Left renal cortex interstitium (tissue), 4 donors: ENCODE measurements at places on chromosomes 5 and 9.

DNA sequence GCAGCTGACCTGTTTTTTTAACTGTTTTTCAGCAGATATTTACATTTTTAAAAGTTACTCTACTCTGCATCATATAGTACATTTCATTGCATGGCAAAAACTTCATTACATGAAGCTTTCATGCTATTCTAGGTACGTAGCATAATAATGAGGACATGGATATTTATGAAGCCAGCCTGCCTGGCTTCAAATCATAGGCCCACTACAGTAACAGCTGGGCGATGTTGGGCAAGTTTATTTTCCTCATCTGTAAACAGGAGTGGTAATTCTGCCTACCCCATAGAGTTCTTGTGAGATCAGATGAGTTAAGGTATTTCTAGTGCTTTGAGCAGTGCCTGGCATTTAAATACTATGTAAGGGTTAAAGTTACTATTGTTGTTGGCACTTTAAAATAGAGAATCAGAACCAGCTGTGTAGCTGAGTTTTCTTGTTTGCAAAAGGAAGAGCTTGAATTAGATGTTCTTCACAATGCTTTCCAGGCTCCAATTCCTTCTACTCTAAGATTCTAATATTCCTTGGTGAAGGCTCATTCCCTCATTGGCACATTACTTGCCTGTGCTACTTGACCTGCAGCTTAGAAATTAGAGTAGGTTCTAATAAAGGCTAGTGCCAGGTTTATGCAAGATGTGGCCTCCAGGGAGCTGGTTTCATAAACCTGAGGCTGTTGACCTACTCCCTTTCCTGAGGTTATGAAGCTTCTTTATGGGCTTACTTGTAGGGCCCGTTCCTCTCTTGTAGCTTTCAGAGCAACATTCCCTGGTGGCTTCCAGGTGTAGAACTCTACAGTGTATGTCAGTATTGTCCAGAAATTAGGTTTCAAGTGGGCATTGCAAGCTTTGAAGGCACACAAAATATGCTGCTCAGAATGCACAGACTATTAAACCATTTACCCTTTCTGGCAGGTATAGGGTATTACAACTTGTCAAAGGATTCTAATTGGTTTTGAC lies 14.5 kb downstream of the ANP32B start:
- DNase-seq, result no peak

- no peak for DNase-seq
Measured at GRCh38 chr5:171157775-171158174, 151.3 kb upstream of the TLX3 start.

DNA sequence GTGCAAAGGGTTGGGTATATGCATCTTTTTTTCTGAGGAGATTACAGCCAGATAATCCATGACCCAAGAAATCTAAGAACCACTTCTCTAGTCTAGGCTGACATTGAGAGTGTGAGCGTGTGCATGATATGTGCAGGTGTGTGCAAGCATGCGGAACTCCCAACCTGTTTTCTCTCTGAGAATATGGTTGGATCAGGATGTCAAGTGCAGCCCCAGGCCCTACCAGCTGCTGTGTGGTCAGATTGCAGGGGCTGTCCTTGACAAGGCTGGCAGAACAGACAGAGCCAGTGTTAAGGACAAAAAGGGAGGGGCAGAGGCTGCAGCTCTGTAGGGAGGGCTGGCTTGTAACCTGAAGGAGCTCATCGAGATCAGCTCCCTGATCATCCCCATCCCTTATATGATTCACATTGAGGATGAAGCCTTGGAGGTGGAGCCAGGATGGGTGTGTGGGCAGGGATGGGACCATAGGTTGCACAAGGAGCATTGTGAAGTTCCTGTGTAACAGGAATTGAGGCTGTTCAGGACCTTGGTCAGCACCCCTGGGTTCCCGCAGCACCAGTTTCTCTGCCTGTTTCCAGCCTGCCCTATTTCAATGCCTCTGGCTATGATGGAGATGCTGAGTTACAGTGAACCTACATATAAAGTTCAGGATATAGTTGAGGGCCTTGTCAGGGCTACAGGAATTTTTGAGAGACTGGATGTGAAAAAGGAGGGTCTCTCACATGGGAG lies 52.6 kb upstream of the ARAP3 start:
- DNase-seq, result no peak

- DNase-seq, result no peak
Measured at GRCh38 chr9:109542922-109543321, 44.8 kb upstream of the PTPN3 start.

GRCh38 chr5:35974570-35974969 lies 16.6 kb downstream of the UGT3A1 start:
- DNase-seq, result no peak

DNA sequence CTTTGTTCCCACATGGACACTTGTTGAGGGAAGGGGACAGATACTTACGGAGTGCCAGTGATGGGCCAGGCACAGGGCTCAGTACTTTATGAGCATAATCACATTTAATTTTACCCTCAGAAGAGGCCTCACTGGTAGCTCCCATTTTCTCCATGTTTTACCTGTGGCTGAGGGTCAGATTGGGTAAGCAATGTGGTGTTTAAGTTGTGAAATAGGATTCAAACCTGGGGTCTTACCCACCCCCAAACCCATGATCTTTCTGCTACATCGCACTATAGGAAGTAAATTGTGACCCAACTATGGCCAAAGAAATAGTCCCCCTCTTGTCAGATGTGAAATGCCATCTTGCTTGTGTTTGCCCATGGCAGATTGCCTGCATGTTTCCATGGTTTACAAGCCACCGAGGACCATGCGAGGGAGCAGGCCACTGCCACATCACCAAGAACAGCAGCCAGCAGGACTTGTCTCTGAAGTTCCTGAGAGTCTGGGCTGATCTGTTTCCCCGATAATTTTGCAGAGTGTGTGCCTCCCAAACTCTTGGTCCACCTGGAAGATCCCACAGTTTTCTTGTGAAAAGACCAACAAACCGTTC lies 95.4 kb downstream of the MACROH2A1 start:
- DNase-seq, result no peak

GRCh38 chr9:85600675-85601263 lies 141.0 kb downstream of the AGTPBP1 start:
- no peak for DNase-seq

DNA sequence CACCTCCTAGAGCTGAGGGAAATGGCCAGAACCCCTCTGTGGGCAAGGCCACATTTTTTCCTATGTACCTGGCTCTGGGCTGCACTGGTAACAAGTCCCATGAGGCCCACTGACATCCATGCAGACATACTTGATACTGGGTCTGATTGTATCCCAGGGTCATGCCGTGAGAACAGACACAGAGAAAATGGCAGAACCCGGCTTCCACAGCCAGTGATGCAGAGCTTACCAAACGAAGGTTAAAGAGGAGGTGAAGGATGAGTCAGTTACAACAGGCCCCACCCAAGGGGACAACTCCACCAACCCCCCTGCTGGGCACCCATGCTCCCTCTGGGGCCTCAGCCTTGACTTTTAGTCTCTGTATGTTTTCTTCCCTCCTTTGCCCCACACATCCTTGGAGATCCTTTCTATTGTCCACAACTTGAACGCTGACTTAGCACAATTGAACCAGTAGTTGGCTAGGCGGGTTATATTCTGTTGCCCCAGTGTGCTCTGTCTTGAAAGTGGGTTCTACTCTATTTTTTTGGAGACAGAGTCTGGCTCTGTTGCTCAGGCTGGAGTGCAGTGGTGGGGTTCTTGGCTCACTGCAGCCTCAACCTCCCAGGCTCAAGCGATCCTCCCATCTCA lies 93.5 kb downstream of the DAP start:
- DNase-seq, result no peak

DNA sequence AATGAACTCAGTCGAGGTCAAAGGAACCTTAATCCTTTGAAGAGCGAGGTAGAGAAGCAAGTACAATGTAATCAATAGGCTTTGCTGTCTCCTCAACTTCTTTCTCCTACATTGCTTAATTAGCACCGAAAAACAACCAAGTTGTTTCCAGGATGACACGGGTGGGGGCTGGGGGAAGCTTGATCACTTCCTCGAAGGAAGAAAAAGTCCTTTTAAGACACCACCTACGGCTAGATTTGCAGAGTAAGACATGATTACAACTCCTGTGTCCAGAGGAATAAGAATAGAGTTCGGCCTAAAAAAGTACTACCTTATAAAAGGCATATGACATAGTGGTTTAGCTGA lies 811 bp upstream of the ARRDC3 start:
- no peak for DNase-seq

DNA sequence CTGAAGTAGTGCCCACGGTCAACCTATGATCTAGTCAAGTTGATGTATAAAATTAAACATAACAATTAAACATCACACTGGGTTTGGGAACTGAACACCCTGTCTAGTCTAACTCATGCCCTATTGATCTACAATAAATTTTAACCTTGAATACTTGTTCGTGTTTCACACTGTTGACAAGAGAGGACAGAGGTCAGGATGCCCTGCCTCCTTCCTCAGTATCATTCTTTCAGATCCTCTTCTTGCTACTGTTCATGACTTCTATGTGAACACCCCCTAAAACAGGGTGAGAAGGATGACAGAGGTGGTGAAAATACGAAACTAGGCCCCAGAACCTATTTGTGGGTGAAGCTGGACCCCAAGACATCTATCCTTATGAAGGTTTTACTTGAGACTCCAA lies 8.1 kb upstream of the MAT2B start:
- no peak for DNase-seq

GRCh38 chr5:138705567-138705966 lies 47.7 kb upstream of the CTNNA1 start:
- no peak for DNase-seq

DNA sequence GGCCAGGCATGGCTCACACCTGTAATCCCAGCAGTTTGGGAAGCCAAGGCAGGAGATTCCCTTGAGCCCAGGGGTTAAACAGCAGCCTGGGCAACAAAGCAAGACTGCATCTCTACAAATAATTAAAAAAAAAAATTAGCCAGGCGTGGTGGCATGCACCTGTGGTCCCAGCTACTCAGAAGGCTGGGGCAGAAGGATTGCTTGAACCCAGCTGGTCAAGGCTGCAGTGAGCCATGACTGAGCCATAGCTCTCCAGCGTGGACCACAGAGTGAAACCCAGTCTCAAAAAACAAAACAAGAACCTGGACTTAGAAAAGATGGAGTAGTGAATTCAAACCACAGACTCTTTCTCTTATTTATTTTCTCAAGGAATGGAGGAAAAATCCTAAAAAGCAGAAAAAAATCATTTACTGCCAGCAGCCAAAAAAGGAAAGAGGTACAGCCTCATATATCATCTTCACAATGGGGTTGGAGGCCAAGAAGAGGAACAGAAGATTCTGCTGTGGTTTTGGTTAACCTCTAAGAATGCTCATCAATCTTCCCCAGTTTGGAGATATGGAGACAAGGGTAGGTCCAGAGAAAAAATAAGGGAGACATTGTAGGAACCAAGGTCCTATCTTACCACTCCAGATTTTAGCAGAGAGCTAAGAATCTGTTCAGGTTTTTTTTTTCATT lies 40.0 kb upstream of the MYO10 start:
- no peak for DNase-seq

DNA sequence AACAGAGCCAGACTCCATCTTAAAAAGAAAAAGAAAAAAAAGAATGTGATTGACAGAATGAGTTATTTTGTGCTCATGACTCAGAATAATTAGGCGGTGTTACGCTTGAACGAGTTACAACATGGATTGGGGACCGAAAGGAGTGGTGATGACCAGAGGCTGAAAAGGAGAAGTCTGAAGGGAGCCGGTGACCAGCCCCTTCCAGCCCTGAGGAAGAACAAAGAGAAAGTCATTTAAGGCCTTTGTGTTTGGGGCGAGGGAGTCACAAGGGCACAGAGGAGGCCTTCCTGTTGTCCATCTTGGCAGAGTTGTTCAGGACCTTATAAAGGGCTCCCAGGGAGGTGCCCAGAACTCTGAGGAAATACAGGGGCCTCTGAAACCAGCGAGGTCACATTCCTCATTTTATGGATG lies 131.6 kb downstream of the GOLPH3 start:
- no peak for DNase-seq

- no peak for DNase-seq
Measured at GRCh38 chr9:21688108-21689102, 114.0 kb upstream of the MTAP start.

DNA sequence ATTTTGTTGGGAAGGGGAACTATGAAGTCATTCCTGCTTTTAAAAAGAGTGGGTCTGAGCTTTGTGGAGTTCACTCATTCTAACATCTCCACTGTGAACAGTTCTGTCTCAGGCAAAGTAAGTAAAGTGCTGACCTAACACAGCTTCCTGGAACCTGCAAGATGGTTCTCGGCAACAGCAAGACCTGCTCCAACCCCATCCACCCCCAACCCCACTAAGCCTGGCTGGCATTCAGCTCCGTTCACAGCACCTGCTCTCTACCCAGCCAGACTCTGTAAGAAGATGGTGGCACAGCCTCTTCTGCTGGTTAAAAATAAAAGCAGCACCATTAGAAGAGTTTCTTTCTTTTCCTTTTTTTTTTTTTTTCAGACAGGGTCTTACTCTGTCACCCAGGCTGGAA lies 42.0 kb downstream of the EPB41L4B start:
- no peak for DNase-seq

- DNase-seq, result no peak
Measured at GRCh38 chr5:149840226-149840825, 104.3 kb downstream of the PDE6A start.

DNA sequence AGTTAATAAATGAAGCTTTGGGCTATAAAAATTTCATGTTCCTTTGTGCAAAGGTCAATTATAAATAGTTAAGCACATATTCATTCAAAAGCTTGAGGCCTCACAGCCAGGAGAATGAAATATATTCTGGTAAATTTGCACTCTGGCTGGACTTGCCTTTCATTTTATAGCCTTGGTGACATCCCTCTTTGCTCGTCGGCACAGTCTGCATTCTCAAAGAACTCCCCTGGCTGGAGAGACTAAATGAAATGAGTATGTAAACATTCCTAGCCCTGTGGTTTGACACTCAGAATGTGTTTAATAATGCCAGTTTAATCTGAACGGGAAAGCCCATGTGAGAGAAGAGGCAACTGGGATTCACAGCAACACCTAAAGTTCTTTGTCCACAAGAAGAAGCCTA lies 285.6 kb downstream of the BRINP1 start:
- DNase-seq, result no peak

DNA sequence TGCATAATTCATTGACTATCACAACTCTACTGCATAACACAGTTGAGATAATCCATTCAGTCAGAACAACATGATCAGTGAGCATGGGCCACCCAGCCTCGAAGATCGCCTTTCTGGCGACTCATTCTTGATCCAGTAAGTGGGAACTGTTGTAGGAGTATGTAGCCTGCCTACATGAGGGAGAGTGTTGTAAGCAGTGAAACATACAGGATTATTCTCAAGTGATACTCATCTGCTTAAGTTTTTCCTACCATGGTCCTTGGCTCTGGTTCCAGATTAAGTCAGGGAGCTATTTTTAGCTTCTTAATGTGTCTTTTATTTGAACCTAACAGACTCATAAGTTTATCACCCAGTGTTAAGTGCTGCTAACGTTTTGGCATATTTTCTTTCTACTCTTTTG lies 44.0 kb downstream of the TNPO1 start:
- DNase-seq, result no peak
